ENCODE measurements at places on chromosomes 5 and 9.
A peak's percentile ranks its signal among the peaks of the same experiment; 100 is the strongest.

DNA sequence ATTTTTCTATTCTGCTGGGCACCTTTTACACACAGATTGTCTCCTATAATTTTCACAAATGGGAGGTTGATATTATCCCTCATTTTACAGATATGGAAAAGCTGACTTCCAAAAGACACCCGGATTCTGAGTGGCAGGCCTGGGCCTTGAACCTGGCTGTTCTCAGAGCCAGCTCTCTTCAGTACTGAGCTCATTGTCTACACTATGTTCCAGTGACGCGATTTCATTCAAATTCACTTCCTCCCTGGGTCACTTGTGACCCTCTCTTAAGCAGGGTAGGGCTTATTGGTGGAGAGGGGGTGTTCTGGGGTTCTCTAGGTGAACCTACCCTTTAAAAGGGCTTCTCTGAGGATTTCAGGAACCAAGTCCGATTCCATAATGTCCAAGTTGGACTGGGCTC is 70.2 kb downstream of the ANKRD33B start:
- DNase-seq = no peak

GRCh38 chr5:121967187-121967586 is 5.4 kb downstream of the SRFBP1 start:
- DNase-seq = no peak

DNA sequence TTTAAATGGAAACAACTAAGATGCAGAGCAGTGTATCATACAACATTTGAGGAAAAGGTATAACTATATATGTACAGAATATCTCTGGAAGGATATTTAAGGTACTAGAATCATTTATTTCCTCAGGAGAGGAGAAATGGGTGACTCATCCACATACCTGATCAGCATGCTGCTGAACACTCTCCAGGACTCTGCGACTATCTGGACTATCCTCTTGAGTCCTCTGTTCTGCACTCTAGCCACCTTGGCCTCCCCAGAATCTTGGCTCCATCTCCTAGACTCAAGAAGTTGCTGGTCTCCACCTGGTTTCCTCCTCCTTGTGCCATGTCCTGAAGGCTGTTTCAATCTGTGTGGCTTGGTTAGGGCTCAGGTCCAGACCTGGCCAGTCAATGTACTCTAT is 8.8 kb upstream of the PRDM6 start:
- no peak for DNase-seq

- DNase-seq = no peak
Measured at GRCh38 chr9:114777821-114778609, 27.8 kb downstream of the TNFSF15 start.

DNA sequence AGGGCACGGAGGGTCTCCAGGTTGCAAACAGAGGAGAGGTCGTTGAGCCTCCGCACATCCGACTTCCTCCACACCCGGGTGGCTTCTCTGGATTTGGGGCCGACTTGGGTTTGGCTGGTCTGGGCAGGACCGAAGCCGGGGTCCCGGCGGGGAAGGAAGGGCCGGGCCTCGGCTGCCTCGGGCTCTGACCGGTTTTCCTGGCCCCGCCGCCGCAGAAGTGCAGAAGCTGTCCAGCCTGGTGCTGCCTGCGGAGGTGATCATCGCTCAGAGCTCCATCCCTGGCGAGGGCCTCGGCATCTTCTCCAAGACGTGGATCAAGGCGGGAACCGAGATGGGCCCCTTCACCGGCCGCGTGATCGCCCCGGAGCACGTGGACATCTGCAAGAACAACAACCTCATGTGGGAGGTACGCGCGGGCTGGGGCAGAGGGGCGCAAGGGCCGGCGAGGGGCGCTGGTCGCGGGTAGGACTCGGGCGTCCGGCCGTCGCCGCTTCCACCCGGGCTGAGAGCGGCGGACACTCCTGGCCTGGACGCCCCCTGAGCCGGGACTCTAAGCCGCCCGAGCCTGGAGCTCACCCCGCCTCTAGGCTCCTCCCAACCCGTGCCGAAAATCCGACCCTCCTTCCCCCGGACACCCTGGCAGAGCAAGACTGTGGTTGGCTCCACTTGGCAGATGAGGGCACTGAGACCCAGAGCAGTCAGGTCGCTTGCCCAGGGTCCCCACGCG is 2.2 kb downstream of the PRDM12 start:
- DNase-seq = no peak

GRCh38 chr9:124130277-124131075 is 118.9 kb downstream of the LHX2 start:
- DNase-seq = peak; percentile 39

GRCh38 chr5:134975078-134975715 is 7.5 kb downstream of the CATSPER3 start:
- DNase-seq = no peak

DNA sequence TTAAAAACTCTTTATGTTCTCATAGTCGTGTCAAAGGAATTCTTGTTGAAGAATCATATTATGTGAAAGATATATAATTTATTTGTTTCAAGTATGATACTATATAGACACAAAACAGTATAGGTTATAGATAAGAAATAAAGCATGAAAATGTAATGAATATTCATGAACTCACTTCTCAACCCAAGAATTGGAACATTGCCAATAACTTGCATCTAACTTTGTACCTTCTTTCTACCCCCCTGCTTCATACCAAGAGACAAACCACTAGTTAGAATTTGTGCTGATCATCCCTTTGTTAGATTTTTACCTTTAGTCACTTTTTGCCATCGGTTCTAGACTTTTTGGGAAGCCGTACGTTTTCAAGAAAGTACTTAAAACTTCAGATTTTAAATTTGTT is 32.6 kb downstream of the HSD17B4 start:
- no peak for DNase-seq

DNA sequence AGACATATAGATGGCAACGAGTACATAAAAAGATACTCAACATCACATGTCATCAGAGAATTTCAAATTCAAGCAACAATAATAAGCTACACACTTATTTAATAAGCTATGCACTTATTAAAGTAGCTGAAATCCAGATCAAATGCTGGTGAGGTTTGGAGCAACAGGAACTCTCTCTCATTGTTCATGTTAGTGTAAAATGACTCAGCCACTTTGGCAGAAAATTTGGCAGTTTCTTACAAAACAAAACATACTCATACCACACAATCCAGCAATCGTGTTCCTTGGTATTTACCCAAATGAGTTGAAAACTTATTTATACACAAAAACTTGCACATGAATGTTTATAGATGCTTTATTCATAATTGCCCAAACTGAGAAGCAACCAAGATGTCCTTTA is 131.5 kb upstream of the NFIL3 start:
- no peak for DNase-seq

DNA sequence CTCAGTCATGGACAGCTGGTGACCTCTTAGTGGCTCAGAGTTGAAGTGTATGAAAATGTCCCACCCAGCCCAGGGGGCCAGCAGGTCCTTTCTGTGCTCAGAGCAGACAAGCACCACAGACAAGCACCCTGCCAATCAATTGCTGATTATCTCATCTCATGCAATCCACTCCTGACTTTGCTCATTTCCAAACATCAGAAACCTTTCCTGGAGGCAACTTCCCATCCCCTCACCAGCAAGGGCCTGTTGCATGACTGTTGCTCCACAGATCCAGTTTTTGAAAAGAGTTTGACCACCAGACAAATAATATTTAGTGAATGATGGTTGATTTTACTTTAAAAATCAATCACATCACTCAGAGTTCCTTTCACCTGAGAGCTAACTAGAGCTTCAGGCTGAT is 397.3 kb upstream of the KLF4 start:
- no peak for DNase-seq

- peak; percentile 71 for DNase-seq
Measured at GRCh38 chr9:22244139-22245011, 202.2 kb upstream of the DMRTA1 start.

DNA sequence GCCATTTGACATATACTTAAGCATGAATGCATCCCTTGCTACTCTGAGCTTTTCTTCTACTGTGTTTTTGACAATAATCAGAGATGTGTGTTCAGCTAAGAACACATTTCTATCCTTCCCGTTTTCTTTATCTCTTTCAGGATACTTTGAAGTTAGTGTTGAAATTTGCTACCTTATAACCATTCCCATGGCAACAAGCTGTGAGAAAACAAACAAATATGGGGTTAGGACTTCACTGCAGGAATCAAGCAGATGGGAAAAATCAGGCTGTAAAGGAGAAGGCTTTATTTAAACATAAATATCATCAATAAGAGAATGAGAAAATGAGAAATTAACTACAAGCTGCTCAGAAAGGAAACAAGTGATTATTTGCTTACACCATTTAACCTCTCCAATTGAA is 35.2 kb downstream of the ZCCHC9 start:
- no peak for DNase-seq

DNA sequence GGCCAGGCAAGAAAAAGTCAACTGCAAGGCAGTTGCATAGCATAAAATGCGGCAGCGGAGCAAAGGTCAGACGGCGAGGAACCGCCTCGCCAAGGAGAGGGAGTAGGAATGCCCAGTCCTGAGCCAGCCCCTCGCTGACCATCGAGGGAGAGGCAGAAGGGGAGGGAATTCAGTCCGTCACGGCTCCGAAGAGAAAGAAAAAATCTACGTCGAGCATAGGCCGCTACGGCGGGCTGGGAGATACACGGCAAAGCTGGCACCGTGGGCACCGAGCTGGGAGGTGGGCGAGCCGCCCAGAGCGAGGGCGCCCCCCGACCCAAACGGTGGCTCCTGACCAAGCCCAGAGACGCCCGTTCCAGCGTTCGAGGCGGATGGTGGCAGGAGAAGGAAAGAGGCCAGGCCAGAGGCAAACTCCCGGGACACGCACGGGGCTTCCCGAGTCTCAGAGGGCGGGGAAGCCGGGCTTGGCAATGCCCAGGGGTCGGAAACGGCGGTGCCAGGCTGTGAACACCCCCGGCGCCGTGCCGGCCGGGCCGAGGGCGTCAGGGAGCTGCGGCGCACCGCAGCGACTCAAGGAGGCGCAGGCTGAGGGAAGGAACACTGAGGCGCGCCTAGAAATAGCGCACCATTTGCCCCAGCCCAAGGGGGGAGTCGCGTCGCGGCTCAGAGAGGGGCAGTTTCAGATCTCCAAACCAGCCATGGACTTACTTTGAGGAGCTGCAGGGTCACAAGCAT is 518 bp downstream of the SPRY4 start:
- DNase-seq = peak; percentile 84

- DNase-seq = no peak
Measured at GRCh38 chr5:19739671-19740070, 248.3 kb downstream of the CDH18 start.

GRCh38 chr5:140293091-140293848 is 9.6 kb downstream of the PFDN1 start:
- no peak for DNase-seq

DNA sequence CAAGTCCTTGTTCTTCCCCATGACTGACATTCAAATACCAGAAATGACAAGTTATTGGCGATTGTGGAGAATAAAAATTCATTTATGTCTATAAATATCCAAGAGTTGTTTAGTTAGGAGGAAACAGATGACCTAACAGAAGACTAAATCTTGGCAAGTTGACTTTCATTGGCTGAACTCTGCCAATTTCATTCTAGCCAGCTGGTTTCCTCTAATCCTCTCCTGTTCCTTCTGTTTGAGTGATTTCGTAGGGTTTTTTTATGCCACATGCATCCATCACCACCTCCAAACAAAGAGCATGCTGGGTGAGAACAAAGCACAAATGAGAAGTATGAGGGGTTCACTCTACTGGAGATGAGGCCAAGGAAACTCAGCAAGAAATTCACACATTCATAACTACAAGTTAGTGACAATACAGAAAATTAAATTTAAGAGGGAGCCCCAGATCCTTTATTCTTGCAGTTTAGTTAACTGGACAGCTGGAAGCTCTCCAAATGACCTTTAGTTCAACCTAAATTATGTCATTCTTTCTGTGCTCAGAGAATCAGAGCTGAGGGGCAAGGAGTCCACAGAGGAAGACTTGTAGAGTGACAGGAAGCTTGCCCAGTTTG is 932.0 kb downstream of the TLE4 start:
- no peak for DNase-seq

DNA sequence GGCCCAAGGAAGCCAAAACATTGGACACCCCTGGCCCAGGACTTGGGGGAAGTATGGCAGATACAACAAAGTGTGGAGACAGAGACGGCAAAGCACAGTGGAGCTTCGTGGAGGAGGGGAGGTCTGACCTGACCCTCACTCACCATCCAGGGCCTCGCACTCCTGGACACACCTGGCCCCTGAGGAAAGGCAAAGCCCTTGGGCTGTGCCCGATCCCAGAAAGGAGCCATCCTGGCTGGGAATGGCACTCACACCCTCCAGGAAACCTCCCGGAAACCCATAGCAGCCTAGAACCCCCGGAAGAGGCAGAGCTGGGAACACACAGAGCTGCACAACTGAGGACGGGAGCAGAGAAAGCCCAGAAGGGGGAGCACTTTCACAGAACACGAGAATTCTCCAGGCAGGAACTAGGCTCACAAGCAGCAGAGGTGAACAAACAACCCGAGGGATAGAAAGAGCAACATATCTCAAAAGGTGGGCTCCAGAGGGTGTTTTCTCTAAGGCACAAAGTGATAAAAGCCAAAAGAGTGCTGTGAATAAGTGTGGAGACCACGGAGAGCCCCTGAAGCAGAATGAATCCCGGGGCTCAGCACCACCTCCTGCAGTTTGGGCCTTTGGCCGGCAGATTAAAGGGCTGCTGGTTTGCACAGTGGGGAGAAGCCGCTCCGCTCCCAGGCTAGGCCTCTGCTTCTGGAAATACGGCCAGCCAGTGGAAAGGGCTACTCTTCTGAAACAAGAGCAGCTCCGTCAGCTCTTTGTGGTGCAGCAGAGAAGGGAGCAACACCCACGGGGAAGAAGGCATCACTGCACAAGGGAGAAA is 108.2 kb downstream of the UBE2R2 start:
- no peak for DNase-seq

- no peak for DNase-seq
Measured at GRCh38 chr9:123769719-123770118, 160.2 kb downstream of the DENND1A start.

DNA sequence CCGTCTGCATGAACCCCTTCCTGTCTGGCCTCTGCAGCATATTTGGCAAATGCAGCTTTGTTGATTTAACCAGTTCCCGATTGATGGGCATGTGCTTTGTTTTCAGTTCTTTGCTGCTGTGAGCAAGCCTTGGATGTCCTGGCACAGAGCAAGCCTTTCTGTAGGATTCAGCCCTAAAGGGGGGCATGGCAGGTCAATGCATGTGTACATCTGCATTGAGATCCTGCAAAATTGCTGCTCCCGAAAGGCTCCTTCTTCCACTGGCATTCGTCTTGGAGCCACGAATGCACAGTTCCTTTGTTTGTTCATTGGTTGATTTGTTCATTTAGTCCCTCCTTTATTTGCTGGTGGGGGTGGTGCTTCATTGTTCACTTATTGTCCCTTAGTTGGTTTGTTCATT is 34.8 kb downstream of the COL5A1 start:
- no peak for DNase-seq

DNA sequence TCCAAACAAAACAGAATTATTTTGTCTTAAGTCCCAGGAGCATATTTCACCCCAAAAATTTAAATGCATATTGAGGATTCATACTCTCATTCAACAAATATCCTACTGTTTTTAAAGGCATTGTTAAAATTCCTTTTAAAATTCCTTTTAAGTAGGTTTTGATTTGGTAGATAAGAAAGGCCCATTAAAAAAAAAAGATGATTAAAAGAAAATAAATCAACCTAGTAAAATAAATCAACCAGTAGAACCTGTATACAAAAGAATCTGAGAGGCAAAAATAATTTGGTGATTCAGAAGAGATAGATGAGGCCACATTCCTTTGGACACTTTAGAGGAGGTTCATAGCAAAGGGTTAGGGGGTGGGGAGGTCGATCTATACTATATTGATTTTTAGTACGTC is 585.3 kb upstream of the TLE4 start:
- DNase-seq = no peak

- DNase-seq = no peak
Measured at GRCh38 chr9:83153030-83153429, 90.1 kb upstream of the RASEF start.

- no peak for DNase-seq
Measured at GRCh38 chr5:9888501-9888901, 258.4 kb upstream of the TAS2R1 start.
